ENCODE measurements at places on chromosomes 6 and 20. TPM values are rescaled to one million over a fixed set of nuclear protein-coding genes. Genes with fewer than 3 reads are reported as not detected.
A peak's percentile ranks its signal among the peaks of the same experiment; 100 is the strongest.

Gene GRIK2
- 2.7 TPM for total RNA-seq

DNA sequence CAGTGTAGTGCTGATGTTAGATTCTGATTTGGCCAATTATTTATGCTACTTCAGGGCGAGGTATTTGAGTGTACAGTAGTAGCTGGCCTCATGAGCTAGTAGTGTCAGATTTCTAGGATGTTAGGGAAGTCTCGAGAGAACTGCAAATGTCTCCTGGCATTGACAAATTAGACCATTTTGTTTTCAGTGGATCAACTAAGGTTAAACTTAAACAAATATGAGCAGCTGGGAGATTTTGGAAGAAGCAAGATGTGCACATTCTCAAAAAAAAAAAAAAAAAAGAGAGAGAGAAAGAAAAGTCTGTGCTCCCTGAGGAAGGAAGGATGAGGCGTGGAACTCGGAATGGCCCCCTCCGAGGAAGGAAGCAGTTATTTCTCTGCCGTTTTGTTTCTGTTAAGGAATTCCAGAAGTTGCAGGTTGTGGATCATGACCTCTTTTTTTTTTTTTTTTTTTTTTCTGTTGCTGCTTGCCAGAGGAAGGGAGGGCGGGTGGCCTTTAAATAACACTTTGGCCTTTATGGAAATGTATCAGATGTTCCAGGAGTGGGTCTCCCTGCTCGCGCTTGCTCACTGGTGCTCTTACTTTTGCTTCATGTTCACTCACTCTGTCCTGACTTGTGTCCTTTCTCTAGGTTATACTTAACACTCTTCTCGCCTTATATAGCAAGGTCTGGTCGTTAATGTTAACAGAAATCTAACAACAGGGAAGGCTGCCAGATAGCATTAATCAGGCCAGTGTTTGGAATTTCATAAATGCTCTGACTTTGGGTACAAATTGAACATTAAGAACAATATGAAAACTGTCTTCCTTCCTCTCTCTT is 124.4 kb downstream of the TCP11 start:
- DNase-seq: no peak

Gene PHACTR1
- total RNA-seq: 116 TPM

Gene ADNP
- 30.3 TPM for total RNA-seq

DNA sequence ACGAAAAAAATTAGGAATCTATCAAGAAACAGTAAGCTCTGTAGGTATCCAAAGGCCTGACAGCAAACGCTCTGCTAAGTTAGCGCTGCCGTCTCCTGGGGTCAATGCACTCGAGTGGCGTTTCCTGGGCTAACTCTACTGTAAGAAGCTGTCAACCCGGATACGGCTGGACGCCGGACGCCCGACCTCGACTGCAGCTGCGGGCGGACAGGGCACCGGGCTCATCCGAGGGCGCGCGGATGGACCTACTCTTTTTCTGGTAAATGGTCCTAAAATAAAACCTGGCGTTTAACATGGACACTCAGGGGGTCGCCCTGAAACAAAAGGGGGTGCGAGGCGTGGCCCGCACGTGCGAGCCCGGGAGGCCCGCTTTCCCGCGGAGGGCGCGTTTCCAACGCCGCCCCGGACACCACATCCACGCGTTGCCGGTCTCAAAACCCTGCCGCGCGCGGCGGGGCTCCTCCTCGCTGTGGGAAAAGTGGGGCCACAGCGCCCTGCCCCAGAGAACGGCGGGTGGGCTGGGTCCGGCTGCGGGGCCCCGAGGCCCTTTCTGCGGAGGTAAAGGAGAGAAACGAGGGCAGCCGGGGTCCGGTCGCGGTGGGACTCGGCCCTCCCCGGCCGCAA is 537 bp downstream of the TCP1 start:
- peak; percentile 73 for DNase-seq

Gene CCN6
- total RNA-seq: not detected

DNA sequence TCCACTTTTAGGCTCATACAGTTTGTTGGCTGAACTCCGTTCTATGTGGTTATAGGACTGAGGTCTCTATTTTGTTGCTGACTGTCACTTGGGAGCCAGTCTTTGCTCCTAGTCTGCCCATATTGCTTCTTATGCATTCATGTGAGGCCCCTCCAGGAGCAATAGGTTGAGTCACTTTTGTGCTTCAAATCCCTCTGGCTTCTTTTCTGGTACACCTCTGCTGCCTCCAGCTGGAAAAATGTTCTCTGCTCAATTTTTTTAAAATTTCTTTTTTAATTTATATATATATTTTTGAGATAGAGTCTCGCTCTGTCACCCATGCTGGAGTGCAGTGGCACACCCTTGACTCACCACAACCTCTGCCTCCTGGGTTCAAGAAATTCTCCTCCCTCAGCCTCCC is 42.7 kb upstream of the NOX3 start:
- DNase-seq: no peak

DNA sequence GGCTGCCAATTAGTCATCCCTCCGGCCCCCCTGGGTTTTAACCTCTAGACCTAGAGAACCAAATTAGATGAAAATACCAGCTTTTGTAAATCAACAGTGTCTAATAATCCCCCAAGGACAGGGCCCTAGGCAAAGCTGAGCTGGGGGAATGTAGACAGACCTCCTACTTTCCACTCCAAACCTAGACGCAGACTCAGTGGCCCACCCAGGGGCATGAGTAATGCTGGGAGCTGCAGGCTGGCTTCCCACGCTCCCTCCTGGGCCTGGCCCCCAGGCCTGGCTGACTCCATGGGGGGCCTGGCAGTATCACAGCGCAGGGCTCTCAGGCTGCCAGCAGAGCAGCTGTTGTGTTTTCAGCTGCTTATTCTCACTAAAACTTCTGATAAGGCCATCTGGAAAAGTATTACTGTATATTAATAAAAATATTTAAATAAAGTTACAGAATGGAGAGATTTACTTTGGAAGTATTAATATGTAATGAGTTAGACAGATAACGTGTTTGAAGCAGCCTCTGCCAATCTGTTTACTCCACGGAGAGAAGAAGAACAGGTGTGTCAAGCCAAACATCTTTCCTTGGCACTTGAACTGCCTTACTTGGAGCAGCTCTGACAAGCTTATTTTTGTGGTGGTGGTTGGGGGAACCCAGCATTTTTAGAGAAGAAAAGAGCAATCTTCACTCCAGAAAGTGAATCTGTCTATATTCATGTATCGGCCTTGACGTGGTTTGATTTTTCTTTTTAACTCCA is 144.0 kb upstream of the AGPAT4 start:
- DNase-seq: peak; percentile 72

GRCh38 chr20:51029556-51029955 is 6.6 kb upstream of the KCNG1 start:
- no peak for DNase-seq

Gene TBX18
- total RNA-seq: 8.4 TPM

DNA sequence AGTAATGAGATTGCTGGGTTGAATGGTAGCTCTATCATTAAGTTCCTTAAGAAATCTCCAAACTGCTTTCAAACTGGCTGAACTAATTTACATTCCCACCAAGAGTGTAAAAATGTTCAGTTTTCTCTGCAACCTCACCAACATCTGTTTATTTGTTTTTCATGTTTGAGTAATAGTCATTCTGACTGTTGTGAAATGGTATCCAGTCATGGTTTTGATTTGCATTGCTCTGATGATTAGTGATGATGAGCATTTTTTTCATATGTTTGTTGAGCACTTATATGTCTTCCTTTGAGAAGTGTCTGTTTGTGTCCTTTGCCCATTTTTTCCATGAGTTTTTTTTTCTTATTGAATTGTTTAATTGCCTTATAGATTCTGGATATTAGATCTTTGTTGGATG is 24.9 kb downstream of the DEFB125 start:
- DNase-seq: no peak

GRCh38 chr20:57625181-57625958 is 5.1 kb upstream of the ZBP1 start:
- DNase-seq: no peak

Gene LIN28B
- total RNA-seq: not detected

- no peak for DNase-seq
Measured at GRCh38 chr6:139429580-139430145, 55.2 kb upstream of the CITED2 start.

Gene BHLHE23
- not detected for total RNA-seq
